ENCODE measurements at places on chromosomes 3 and 15.

GRCh38 chr15:82986442-82986780, 401 bp downstream of the RAMAC start:
- no peak for DNase-seq

- no peak for DNase-seq
Observed at GRCh38 chr3:17125738-17126442, 241.1 kb downstream of the PLCL2 start.

DNA sequence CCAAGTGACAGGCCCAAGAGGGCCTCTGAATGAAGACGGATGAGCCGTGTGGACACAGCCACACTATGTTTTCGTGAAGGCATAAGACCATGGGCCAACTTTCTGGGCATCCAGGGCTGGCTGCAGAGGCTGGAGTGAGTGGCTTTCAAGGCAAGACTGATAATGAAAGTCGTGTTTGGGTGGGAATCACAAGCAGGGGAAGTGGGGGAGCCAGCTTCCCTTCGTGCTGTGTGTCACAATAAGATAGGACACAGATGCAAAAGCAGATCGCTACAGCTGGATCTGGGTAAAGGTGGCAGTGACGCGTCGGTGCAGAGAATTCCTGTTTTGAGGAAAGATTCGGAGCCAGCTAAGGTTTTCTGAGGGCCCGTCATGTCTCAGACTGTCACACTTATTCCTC, 309.8 kb upstream of the CTDSPL start:
- DNase-seq, result no peak

DNA sequence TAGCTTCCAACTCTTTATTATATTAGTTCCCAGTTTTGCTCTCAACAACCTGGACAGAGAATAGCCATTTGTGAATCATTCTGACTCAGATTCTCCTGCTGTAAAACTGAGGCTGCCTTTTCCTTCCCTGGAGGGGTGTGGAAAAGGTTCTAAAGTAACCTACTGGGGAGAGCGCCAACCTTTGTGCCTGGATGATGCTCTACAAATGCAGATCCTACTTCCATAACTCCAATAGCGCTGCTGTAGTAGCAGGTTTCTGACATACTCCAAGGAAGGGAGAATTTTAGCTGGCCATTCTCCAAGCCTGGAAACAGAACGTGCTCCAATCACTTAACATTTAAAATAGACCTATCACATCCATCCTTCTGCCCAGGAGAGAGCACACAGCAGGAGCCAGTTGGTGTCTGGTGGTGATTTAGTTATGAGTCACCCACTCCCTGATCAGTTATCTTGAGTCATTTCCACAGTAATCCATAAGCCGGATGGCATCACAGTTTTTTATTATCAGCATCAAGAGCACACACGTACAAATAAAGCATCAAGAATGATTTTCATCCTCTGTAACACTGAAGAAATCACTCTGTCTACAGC, 38.3 kb downstream of the MYH15 start:
- DNase-seq, result no peak

GRCh38 chr3:39343076-39343717, 13.7 kb downstream of the CCR8 start:
- DNase-seq, result no peak

DNA sequence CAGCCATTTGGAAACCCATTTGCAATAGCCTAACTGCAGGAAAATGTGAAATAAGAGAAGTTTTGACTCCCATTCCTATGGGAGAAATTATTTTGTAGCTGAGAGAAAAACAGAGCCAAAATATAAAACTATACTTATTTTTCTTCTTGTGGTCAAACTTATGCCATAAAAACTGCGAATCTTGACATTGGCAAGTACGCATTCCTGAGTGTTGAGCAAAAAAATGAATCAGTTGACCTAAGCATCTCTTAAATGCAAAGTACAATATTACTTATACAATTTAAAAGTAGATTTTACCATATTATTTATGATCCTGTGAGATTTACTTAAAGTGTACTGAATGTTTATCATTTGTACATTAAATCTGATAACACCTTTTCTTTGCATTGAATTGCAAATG, 50.1 kb upstream of the CMC1 start:
- no peak for DNase-seq
